ENCODE measurements at places on chromosomes 3 and 15. TPM values are rescaled to one million over a fixed set of nuclear protein-coding genes. Genes with fewer than 3 reads are reported as not detected.

- DNase-seq = no peak
Observed at GRCh38 chr3:78718707-78719106, 1049.1 kb downstream of the ROBO1 start.

DNA sequence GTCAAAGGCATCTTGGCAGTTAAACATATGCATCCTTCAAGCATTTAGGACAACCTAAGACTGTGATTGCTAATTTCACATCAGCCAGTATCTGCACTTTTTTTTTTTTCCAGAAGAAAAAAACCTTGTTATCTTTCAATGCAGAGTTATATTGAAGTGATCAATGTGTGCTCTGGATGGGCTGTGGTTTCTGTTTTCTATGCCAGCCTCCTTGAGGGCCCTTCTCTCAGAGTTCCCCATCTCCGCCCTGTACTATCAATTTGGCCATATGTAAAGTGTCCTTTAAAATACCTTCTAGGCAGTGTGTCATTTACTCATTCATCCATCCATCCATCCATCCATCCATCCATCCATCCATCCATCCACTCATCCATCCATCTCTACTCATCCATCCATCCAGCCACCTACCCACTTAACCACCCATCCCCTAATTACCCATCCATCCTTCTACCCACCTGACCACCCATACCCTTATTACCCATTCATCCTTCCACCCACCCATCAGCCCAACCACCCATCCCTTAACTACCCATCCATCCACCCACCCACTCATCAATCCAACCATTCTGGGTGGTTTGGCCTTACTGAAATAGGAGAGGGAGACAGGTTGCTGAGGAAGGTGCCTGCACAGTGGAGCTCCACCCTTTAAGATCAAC, 322.1 kb downstream of the CHST2 start:
- DNase-seq = no peak

CHRNA5 gene
- 0.47 TPM for polyA plus RNA-seq

DNA sequence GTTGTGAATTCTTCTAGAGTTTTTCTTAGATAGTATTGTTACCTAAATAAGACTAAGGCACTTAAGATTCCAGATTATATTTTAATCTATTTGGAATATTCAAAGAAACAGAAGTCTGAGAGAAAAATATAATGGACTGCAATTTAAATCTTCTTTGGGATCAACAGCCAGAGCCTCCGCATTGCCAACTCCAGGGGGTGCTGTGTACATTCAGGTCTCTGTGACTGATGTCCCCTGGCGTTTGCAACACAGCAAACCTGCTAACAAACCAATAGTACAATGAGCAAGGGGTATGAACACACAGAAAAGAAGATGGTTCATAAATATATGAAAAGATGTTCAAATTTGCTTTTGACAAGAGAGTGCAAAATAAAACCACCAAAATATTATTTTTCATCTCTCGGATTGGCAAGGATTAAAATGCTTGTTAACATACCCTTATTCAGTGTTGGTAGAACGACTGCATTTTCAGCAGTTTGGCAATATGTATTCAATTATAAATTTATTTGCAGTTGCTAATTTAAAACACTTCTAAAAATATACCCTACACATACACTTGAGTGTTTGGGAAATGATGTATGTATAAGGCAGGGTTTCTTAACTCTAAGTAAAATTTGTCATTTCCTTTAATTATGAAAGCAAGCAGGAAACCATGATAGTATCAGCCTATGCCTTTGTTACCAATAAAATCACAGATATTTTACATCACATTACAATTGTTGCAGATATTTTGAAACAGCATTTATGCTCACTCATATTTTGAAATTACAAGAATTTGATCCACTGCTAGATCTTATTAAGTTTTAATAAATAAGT, 16.1 kb upstream of the TM4SF1 start:
- DNase-seq = no peak

GRCh38 chr3:131387796-131388489, 6.4 kb downstream of the NUDT16 start:
- DNase-seq = no peak

- no peak for DNase-seq
Observed at GRCh38 chr15:43544266-43544665, 26.9 kb downstream of the MAP1A start.

- no peak for DNase-seq
Observed at GRCh38 chr3:137519602-137520001, 244.5 kb upstream of the SOX14 start.

DNA sequence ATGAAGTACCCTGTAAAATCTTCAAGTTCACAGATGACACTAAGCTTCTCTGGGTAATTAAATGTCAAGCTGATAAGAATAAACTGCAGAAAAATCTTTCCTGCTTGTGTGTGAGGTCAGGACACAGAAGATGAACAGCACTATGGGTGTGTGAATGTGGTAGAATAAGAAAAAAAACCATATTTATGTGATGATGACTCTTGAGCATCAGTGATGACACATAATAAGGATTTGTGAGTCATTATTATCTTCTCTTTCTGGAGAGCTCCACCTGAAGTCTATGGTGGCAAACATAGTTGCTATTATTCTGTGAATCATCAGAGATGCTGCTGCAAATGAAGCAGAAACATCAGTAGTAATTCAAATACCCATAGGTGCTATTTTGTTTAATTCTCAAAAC, 422.4 kb downstream of the DIPK2A start:
- DNase-seq = no peak

DNA sequence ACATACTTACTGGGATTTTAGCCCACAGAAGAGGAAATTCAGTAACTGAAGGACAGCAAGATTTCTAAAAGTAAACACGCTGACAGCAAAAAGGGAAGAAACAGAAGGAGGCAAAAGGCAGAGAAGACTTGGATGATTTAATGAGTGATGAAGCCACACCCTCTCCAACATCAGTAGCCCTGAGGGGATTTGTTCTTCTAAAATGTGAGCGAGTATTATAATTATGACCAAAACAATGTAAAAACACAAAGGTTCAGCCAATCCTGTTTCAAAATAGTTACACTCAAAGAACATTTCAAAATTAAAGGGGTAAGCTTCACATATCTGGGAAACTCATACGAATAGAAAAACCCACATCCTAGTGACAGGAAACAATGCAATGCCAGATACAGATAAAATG, 25.0 kb downstream of the MCCC1 start:
- no peak for DNase-seq

TPRG1 gene
- polyA plus RNA-seq = 1.9 TPM

Data from muscle of back (tissue), 13 donors.